Activated CD4-positive, alpha-beta T cell treated with anti-CD3 and anti-CD28 coated beads, Interleukin-2, amount 50 U/mL, for 48 hours (primary cell): ENCODE measurements at places on chromosomes 11 and 22.

DNA sequence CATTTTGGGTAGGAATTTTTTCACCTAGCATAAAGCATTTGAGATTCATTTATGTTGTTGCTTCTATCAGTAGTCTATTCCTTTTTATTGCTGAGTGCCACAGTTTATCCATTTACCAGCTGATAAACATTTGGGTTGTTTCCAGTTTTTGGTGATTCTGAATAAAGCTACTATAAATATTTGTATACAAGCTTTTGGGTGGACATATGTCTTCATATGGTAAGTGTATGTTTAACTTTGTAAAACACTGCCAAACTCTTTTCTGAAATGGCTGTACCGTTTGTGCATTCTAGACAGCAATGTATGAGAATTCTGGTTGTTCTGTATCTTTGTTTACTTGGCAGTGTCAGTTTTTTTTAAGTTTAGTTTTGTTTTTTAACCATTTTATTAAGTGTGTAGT is 16.9 kb downstream of the USP47 start:
- DNase-seq, result no peak

DNA sequence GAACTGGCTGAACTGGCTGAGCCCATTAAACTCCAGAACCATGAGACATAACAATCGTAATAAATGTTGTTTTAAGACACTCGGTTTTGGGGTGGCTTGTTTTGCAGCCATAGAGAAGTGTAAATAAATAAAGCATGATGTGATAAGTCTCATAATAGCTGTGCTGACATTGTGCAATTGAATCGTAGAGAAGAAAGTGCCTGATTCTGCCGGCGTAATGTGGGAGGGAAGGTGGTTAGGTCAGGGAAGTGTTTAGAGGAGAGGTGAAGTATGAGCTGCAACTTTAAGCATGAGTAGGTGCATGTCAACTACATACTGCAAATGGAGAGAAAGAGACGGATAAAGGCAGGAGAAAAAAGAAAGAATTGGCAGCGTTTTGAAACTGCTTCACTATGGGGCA is 217.1 kb downstream of the BLID start:
- no peak for DNase-seq

DNA sequence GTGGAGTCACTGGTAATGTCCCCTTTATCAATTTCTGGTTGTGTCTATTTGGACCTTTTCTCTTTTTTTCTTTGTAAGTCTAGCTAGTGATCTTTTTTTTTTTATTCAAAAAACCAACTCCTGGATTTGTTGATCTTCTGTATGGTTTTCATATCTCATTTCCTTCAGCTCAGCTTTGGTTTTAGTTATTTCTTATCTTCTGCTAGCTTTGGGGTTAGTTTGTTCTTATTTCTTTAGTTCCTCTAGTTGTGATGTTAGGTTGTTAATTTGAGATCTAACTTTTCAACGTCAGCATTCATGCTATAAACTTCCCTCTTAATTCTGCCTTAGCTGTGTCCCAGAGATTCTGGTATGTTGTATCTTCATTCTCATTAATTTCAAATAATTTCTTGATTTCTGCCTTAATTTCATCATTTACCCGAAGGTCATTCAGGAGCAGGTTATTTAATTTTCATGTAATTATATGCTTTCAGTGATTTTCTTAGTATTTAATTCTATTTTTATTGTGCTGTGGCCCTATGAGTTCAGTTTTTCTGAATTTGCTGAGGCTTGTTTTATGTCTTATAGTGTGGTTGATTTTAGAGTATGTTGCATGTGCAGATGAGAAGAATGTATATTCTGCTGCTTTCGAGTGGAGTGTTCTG is 29.0 kb downstream of the PI4KA start:
- DNase-seq, result no peak

GRCh38 chr11:70601861-70602538 is 203.7 kb downstream of the CTTN start:
- DNase-seq, result no peak

- DNase-seq, result no peak
These were observed 634.7 kb upstream of the CCDC179 start for GRCh38 chr11:23494981-23495380.

- peak; percentile 43 for DNase-seq
These were observed 5.3 kb upstream of the OR52M1 start for GRCh38 chr11:4539603-4540219.

DNA sequence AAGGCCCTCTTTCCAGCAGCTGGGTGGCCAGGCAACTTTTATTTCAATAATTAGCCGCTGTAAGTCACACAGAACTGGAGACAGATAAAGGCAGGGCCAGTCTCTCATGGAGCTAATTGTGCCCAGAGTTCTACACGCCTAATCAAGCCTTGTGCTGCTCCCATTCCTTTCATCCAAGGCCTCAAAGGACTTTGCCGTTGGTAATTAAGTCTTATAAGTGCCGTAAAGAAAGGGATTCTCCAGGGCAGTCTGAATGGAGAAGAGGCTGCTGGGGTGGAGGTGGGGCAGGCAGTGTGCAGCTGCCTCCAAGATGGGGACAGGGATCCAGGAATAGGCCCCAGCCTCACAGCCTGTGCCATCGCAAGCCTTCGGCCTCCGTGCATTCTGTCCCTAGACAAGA is 357.9 kb downstream of the TENM4 start:
- DNase-seq, result no peak

- DNase-seq, result no peak
These were observed 12.8 kb upstream of the CABP7 start for GRCh38 chr22:29707010-29707409.

- DNase-seq, result peak; percentile 74
These were observed 4.4 kb downstream of the INS start for GRCh38 chr11:2156416-2157182.

- DNase-seq, result no peak
These were observed 113.3 kb downstream of the FAM76B start for GRCh38 chr11:95676308-95676707.

GRCh38 chr11:114775875-114776621 is 97.7 kb downstream of the NXPE2 start:
- no peak for DNase-seq

DNA sequence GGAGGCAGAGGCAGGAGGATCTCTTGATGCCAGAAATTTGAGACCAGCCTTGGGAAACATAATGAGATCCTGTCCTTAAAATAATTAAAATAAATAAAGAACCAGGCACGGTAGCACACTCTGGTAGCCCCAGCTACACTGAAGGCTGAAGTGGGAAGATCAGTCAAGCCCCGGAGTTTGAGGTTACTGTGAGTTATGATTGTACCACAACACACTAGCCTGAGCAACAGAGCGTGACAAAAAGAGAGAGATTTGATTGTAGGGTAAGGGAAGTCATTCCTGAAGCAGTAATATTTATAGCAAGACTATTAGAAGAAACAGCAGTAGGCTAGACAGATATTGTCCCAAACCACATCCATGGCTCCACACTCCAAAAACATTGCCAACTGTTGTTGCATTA is 1408.4 kb upstream of the TENM4 start:
- DNase-seq, result no peak

DNA sequence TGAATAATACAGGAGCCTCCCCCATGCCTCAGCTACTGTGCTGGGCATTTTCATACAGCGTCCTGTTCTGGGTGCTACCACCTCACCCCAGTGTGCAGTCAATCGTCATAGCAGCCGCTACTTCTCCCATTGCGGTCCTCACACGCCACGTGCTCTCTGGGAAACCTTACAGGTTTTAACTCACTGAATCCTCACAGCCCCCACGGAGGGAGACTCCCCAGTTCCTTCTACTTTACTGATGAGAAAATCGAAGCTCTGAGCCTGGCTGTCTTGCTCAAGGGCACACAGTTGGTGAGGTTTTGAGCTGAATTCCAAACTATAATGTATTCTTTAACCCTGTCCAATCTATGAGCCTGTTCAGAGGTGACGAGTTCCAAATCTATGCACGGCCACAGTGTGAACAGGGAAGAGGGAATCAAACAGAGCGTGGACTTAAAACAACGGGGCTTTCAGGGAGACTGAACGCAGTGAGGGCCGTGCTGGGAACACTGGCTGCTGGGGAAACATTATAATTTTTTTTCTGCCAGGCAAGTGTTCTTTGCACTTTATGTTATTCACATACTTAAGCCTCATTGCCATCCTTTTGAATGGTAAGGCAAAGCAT is 421.5 kb downstream of the BRD1 start:
- no peak for DNase-seq

DNA sequence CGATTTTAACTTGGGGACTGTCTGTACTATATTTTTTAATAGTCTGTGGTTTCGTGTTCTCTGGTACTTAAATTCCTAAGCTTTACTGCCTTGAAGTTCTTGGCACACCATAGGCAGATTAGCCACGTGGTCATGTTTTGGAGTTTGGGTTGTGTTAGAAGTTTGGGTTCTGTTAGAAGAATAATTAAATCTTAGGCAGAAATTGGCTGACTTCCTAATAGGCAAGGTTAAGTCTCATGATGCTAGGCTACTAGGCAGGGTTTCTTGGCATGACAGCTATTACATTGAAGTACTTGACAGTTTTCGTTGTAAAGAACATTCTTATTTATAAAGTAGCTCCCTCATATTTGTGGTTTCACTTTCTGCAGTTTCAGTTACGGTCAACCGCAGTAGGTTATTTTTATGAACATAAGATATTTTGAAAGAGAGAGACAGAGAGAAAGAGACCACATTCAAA is 30.0 kb upstream of the MMP7 start:
- DNase-seq, result no peak

GRCh38 chr11:46119352-46120216 is 1.7 kb downstream of the PHF21A start:
- DNase-seq, result peak; percentile 59

- DNase-seq, result no peak
These were observed 32.6 kb downstream of the TEAD1 start for GRCh38 chr11:12706545-12707499.

DNA sequence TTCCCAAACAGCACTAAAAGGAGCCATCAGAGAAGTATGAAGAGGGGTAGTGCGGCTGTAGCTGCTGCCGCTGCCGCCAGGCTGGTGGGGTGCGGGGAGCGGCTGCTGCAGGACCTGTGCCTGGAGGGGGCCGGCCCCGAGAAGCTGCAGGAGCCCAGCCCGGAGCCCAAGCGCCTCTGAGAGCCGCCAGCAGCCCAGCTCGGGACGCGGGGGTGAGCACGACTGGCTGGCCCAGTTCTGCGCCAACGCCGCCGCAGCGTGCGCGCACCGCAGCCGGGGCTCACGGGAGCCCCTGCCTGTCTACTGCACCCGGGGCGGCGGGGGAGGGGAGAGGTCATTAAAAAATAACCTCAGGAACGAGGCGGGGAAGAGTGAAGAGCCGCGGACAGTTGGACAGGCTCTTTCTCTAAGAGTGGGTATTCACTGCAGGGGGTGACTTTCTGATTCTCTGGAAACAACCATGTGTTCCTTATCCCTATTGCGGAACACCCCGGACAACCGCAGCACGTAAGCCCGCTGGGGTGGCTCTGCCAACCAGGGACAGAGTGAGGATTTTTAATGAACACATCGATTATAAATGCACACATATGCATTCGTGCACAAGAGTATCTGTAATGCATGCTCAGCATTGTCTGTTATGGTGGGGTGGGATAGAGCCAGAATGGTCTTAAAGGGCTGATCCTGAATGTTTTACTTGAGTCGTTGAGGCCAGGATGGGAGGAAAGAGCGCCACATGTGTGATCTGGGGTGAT is 453 bp downstream of the GAS2 start:
- DNase-seq, result peak; percentile 14

DNA sequence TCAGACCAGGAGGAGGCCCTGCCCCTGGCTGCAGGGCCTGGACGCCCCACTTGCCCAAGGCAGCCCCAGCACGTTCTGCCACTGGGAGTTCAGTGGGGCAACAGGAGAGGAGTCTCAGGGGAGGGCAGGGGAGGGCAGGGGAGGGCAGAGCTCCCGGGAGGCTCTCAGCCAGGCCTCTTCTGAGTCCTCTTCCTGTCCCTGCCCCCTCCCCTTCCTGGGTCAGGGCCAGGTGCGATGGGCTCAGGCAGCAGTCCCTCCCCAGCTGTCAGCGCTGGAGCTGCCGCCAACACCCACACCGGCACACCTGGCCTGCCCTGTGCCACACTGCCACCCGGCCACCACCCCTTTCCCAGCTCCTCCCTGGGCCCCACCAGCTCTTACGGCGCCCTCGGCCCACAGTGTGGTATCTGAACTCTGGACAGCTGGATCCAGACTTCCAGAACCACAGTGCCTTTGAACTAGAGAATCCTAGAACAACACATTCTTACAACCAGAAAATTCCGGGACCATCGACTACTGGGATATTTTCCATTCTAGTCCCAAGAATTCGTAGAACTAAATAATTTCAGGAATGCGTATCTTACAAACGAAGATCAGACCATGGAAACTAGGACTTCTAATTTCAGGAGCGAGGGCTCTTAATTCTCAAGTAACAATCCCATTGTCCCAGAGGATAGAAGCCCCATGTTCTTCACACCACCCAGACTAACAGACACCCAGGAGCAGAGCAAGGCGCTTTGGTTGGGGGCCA is 21.8 kb downstream of the RPL3 start:
- DNase-seq, result no peak

GRCh38 chr11:67572747-67573419 is 10.7 kb upstream of the GSTP1 start:
- peak; percentile 30 for DNase-seq

DNA sequence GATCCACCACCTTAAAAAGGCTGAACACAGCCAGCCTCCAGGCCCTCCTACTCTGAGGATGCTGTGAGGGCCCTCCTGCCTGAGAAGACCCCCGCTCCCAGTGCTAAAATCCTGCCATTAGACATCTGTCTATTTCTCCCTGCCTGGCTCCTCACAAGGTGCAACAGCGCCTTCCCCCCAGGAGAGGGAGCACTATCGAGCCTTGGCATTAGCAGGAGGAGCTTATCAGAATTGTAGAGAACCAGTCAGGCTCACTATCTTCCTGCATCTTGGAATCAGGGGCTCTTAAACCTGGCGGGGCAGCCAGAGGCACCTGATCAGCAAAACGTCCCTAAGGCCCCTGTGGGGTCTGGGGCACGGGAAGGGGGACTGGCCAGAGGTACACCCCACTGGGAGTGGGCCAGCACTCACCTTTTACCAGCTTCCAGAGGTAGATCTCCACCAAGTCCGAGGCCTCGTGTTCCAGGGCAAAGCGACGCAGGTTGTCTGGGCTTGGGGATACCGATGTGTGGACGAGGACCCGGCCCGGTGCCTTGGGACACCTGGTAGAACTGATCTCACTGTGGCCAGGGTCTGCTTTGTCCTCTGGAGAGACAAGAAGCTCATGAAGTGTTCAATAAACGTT is 28.7 kb downstream of the CHRDL2 start:
- peak; percentile 63 for DNase-seq

- no peak for DNase-seq
These were observed 118.6 kb upstream of the RASSF10 start for GRCh38 chr11:12890476-12890875.
